ENCODE measurements at places on chromosomes 5 and 9.

DNA sequence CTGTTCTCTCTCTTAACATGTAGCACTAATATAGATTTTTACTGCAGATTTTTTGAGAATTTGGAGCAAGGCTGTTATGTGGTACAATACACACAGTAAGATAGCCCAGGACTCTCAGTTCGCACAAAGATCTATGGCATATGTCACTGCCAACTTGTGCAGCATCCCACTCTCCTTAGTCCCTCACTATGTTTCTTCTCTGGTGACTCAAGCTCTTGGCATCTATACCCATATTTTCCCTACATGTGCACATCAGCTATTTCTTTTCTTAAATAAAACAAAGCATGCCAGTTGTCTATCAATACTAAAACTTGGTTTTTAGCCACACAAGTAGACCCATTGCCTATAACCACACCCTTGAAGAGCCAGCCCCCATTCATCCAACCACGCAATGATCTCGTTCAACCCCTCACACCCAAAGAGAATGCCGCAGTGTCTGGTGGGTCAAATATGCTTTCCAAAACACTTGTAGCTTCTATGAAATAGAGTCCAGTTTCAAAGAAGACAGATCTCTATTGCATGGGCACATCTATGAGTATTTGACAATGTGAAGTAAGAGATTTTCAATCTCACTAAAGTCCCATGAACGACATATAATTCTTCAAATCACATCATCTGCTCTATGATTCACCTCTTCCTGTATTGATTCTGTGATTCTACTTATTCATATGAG, 18.2 kb upstream of the IL7R start:
- DNase-seq: no peak

DNA sequence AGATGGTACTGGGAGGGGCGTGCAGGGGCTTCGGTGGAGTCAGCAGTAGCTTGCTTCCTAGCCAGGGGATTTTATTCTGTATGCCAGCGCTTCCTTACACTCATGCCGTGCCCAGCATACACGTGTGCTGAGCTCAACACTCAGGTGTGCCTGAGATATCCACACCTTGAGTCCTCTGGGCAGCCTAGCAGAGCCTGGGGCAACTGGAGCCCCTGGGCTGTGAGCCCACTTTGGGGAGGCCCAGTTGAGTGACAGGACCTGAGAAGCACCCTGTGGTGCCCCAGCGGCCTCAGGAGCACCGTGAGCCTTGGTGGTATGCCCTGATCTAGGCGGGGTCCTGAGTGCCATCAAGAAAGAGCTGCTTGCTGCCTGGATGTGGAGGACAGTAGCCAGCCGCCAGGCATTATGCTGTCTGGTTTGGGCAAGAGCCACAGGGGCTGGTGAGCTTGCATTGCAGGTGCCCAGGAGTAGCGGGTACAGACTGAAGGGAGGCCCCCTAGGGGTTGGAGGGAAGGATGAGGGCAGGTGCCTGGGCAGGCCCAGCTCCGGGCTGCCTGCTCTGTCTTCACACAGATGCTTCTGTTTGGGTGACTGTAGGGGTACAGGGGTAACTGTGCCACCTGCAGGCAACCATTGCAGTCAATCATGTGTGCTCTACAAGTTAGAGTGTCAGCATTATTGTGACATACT, 42.9 kb downstream of the BNIP1 start:
- peak; percentile 75 for DNase-seq

DNA sequence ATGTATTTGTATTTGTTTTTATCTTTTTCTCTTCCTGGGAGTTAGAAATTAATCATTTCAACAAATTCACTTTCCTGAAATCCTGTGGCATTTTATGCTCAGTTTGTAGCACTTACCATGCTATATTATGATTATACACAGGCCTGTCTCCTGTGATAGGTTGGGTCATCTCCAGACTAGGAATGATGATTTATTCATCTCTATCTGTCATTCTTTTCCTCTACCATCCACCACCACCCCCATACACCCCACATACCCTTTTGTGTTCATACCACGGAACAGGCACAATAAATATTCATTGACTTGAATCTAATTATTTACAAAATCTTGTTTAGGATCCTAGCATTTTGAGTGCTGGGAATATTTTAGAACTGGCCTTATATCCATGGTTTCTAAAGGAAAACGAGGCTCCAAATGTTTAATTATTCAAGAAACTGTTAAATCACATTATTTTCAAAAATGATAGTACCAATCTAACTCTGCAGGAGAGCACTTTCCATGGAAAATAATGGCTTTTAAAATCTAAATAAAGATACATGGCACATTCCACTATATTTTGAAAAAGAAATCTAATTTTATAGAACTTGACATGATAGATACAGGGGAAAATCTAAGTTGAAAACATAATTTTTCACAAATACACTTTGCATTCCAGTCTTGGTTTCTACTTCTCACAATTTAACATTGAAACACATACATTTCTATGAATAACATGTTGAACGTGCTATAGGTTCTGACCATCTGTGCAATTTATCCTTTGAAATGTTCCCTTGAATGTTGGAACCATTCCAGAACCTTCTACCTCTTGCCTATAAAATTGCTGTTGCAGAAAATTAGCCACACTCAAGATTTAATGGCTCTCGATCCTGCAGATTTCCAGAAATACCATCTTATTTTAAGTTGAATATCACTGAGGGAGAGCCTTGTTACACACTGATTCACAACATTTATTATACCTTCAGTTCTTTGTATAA, 89.3 kb downstream of the STARD4 start:
- no peak for DNase-seq

GRCh38 chr9:91001146-91001611, 199.6 kb downstream of the SYK start:
- DNase-seq: no peak

- DNase-seq: peak; percentile 42
Observed at GRCh38 chr5:139402561-139403158, 1.2 kb downstream of the SPATA24 start.

GRCh38 chr5:143431789-143432188, 28.3 kb upstream of the NR3C1 start:
- no peak for DNase-seq

GRCh38 chr9:81754245-81754644, 64.9 kb upstream of the TLE1 start:
- DNase-seq: no peak

DNA sequence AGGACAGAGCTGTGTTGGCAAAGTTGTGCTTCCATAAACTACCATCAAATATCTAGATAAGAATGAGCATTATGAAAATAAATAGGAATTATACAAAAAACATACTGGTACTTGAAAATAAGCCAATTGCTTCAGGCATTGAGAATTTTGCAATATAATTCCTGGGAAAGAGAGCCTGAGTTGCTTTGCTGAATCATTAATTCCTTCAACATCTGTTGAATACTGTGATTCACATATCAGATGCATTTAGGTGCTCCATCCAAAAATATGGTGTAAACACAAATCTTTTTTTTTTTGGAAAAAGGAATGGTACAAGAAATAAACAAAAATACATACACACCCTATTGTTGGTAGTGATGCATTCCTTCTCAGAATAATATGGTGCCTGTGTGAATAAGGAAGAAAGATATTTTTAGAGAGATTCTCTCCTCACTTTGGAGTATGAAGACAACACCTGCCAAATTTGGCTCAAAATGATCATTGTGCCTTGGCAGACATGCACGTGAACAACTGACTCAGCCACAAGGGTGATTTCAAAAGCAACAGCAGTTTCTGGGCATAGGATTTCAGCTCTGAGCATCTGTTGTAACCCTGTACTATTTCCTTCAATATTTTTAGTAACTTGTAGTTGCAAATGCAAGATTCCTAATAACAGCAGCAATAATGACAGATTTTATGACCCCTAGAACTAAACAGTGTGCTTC, 96.7 kb downstream of the CAVIN4 start:
- no peak for DNase-seq

GRCh38 chr9:126611193-126611591, 2.5 kb upstream of the LMX1B start:
- DNase-seq: no peak

DNA sequence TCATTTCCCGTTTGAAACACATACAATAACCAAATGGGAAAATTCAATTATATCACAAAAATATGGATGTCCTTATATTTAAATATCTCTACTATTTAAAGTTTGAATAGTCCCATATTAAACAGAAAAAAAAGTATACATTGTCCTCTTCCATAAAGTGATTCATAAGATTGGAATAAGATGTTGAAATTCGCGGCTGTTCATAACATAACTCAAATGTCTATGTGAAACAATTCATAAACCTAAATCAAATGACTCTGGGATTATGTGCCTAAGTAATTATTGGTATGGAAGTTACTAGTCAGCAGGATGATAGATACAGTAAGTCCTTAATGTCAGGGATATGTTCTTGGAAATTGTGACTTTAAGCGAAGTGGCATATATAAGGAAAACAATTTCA, 3.9 kb upstream of the EFNA5 start:
- no peak for DNase-seq
